ENCODE measurements at places on chromosomes 12 and 14.

DNA sequence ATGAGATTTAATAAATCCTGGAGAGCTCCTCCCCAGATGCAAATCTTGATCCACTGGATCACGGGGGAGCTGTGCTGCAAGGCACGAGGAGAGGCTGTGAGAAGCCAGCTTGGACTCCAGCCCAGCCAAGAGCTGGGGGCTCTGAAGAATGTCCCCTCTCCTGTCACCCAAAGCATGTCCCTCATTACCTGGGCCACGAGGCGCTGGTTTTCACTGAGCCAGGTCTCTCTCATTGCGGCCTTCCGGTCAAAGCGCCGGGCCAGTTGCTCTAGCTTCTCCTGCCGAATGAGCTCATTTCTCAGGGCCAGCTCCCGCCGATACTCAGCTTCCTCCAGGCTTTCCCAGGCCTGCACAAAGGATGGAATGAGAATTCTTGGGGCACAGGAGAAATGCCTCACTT, 83.3 kb downstream of the SPTB start:
- no peak for DNase-seq

DNA sequence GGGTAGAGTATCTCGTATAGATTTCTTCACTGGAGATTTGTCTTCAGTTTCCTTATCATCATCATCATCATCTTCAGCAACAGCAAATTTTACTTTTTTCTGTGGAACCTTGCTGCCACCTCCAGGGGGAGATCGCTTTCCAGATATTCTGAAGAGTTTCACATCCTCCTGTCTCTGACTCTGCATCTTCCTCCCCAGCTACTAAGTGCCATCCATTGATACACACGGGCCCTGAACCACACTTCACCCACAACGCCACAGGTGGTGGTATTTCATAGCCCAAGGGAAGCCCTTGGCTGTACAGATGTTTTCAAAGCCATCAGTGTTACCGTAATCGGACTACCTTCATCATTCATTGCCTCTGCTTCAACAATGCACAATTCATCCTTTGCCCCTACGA, 82.2 kb downstream of the PPP2R5C start:
- no peak for DNase-seq

- no peak for DNase-seq
Observed at GRCh38 chr12:122854554-122854953, 19.3 kb downstream of the HIP1R start.

GRCh38 chr12:101414533-101415119, 7.1 kb upstream of the ARL1 start:
- DNase-seq = no peak

GRCh38 chr14:103871596-103872480, 24.5 kb upstream of the PPP1R13B start:
- DNase-seq = peak; percentile 77

- no peak for DNase-seq
Observed at GRCh38 chr12:52969828-52970569, 21.1 kb downstream of the KRT18 start.
